ENCODE measurements at places on chromosomes 5 and 9.
A peak's percentile ranks its signal among the peaks of the same experiment; 100 is the strongest.

- ATAC-seq, result no peak
Measured at GRCh38 chr5:154793599-154794524, 38.7 kb downstream of the LARP1 start.

DNA sequence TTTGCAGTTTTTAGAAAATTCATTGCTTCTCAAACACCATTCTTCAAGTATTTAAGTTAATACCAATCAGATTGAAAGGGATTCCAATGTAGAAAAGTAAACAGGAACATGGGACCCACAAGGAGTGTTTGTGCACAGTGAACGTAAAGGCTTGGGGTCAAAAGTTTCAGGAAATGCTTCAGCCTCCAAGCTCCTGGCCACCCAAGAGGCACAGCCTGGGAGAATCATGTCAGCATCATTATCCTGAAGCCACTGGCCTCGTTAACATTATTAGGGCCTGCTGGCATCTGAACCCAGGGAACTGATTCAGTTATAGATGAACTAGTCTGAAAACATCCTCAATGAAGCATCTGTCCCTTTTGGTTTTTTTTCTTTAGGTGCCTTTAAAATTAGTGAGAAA is 122.9 kb downstream of the NXNL2 start:
- ATAC-seq, result peak; percentile 44

DNA sequence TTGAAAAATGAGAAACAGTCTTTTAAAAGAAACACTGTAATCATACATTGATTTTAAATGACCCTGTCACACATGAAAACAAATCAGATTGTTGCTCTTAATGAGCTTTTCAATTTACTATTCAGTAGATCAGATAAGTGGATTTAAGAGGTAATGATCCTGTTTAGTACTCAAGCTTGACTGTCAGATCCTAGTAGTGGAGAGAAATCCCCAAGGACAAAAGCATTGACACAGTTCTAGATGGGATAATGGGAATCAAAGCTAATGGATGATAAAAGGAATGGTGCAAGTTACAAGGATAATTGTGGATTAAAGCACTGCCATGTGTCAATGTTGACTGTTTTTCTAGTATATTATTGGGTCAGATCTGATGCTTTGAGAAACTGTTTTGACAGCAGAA is 142.3 kb upstream of the TLX3 start:
- no peak for ATAC-seq

- ATAC-seq, result peak; percentile 74
Measured at GRCh38 chr5:101977729-101978345, 318.2 kb downstream of the SLCO4C1 start.

DNA sequence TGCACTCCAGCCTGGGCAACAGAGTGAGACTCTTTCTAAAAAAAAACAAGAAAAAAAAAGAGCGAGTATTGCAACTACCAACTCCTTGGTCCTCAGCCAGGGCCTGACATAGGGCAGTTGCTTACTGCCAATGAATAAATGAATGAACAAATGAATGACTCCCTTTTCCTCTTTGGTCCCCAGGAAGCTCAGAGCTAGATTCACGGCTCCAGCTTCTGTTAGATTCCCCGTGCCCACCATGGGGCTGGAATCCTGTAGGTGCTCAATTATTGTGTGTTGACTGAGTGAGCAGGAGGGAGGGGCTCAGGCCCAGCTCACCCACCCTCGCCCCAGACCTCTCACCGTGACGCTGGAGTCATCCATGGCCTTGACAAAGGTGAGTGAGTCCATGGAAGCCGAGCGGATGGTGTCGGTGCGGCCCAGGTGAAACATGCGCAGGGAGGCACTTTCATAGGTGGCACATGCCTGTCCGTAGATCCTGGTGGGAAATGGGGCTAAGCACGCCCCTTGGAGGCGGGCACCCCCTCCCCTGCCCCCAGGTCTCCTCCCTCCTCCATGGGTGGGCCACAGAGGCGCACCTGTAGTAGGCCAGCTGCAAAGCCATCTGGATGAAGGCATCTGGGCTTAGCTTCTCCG is 12.8 kb downstream of the CRAT start:
- no peak for ATAC-seq

DNA sequence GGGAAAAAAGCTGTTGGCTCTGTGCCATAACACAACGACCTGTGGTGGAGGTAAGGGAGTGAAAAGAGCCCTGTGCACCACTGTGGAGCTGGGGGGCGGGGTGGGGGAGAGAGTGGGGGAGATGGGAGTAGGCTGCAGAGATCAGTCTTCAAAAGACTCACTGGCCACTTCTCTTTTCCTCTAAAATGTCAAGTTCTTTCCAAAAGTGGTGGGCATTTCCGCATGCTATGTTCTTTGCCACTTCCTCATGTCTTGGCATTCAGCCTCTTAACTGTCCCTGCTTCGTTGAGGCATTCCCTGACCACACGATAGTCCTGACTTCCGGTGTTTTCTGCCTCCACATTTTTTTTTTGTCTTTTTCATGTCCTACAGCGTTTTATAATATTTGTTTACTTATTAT is 2.4 kb upstream of the PPP2R2B start:
- ATAC-seq, result no peak

GRCh38 chr5:154794525-154795234 is 39.5 kb downstream of the LARP1 start:
- ATAC-seq, result no peak

DNA sequence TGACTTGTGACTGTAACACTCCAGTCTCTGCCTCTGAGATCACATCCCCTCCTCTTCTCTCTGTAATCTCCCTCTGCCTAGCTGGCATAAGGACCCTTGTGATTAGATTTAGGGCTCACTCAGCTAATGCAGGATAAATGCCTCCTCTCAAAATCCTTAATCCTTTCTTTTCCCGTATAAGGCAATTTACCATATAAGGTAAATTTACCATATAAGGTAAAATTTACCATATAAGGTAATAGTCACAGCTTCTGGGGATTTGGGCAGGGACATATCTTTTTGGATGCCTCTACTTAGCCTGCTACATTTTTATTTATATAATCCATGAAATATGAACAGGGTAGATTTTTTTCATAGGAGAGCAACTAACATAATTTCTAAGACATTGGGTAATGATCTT is 318.0 kb upstream of the PUM3 start:
- no peak for ATAC-seq

- peak; percentile 68 for ATAC-seq
Measured at GRCh38 chr5:32984851-32985610, 273.9 kb downstream of the NPR3 start.

GRCh38 chr5:133741818-133742355 is 129.5 kb upstream of the FSTL4 start:
- no peak for ATAC-seq

DNA sequence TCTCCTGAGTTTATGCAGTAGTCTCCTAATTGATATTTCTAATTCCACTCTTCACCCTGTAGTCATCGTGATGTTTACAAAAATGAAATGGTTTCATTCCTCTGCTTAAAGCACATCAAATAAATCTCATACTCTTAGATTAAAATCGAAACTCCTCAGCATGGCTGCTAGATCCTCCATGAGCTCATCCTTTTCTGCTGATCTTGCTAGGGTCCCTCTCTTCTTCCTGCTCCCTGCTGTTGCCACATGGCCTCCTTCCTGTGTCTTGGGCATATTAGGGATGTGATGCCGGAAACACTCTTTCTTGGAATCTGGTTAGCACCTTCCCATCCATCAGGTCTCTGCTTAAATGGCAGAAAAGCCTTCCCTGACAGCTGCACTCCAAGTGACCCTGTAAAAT is 59.5 kb upstream of the MEGF10 start:
- no peak for ATAC-seq

DNA sequence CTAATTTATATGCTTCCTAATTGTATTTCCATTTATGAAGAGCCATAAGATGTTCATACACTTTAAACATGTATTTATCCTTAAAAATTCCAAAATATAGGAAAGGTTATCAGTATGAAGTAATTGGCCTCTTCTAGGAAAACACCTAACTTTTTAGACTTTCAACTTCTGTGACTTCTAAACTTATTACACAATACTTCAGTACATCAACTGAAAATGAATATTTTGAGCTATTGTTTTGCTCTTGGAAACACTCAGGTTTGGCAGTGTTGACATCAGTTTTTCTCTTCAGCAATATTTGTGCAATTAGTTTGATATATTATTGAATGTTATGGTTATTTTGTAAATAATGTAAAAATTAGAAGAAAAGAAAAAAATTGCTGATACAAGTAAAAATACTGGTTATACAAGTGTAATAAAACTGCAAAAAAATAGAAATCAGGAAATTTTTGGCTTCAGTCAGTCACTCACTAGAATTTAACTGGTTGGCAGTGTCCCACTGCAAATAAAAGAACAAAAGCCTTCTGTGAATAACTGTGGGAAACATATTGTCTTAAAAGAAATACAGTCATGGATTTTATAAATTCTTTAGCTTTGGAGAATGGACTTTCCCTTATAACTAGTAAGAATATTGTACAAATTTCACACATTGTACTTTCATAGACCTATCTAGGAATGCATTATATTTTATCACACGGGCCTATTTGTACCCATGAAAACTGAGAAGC is 635.9 kb downstream of the TLE1 start:
- no peak for ATAC-seq

- ATAC-seq, result no peak
Measured at GRCh38 chr9:113665756-113666155, 202.2 kb downstream of the RGS3 start.

GRCh38 chr9:108761655-108762347 is 94.0 kb downstream of the ACTL7B start:
- ATAC-seq, result peak; percentile 95

GRCh38 chr5:168843277-168844015 is 264.3 kb upstream of the PANK3 start:
- ATAC-seq, result no peak

DNA sequence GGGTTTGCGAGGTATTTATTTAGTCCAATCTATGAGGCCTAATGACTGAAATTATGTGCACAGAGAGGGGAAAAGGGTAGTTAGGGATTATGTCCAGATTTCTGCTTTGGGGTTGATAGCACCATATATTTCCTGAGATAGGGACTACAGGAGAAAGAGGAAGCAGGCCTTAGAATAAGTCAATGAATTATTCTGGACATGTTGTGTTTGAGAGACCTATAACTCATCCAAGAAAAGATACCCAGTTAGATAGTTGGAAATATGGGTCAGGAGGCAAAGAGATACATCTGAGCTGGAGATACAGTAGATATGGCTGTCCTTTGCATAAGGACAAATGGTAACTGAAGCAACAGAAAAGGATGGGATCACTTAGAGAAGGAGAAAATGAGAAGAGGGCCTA is 53.1 kb downstream of the NR3C1 start:
- no peak for ATAC-seq

DNA sequence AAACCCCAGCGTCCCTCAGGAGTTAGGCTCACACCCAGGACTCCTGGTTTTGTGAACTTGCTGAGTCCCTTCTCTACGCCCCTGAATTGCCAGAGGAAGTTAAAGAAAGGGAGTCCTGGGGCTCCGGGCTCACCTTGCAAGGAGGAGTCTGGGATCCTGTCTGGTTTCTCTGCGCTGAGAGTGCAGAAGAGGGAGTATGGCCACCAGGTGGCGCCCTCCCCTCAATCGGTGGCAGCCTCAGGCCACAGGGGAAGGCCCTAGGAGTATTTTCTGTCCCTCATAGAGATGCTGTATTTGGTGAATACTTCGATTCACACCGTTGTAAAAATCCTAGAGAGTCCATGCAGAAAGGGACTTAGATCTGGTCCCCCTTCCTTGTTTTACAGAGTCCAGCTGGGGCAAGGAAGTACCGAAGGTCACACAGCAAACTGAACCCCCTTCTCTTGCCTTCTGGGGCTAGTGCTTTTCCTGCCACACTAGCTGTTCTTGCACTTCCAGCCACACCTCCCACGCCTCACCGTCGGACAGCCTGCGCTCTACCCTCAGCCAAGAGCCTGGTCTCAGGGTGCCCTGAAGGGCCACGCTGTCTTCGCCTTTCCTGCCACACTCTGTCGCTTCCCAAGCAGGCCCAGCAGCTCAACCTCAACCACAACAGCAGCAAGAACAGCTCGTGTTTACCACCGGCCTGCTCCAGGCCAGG is 10.2 kb downstream of the HAND1 start:
- ATAC-seq, result peak; percentile 99

GRCh38 chr5:99068944-99069650 is 140.3 kb upstream of the CHD1 start:
- ATAC-seq, result no peak

- ATAC-seq, result no peak
Measured at GRCh38 chr5:29414681-29415080, 1778.8 kb upstream of the CDH6 start.

- ATAC-seq, result no peak
Measured at GRCh38 chr5:54915466-54916027, 69.8 kb downstream of the ESM1 start.
